ENCODE measurements at places on chromosomes 3 and 15. TPM values are rescaled to one million over a fixed set of nuclear protein-coding genes. Genes with fewer than 3 reads are reported as not detected.

Gene DHX30
- 90.8 TPM for total RNA-seq

Gene DPPA2
- total RNA-seq, result not detected

Gene OSTN
- total RNA-seq, result 0.49 TPM

Gene TEX264
- total RNA-seq, result 50.0 TPM

Gene SLC28A2
- total RNA-seq, result not detected

Gene CLDN18
- not detected for total RNA-seq

Gene FOXB1
- not detected for total RNA-seq

Gene TRIM42
- not detected for total RNA-seq

Gene SCN11A
- 0.06 TPM for total RNA-seq

Gene GPR62
- total RNA-seq, result not detected

Gene RBMS3
- total RNA-seq, result 24.9 TPM

Gene FEZF2
- not detected for total RNA-seq

Gene DAPK2
- total RNA-seq, result 11.2 TPM

Gene REC114
- not detected for total RNA-seq

Gene ENTPD3
- not detected for total RNA-seq

Gene IGF2BP2
- total RNA-seq, result 60.4 TPM

Gene ATP13A5
- total RNA-seq, result not detected

Gene SNTN
- total RNA-seq, result not detected

Gene PAK6
- total RNA-seq, result not detected

Gene RPL22L1
- total RNA-seq, result 40.8 TPM

Gene CLSTN2
- total RNA-seq, result 1.5 TPM

Gene KNL1
- total RNA-seq, result 16.5 TPM

Gene PRRT3
- total RNA-seq, result 0.49 TPM

Gene PLOD2
- 69.6 TPM for total RNA-seq

Gene ATP8B4
- not detected for total RNA-seq

Gene ST3GAL6
- total RNA-seq, result 21.9 TPM

Gene PLAAT1
- total RNA-seq, result 0.44 TPM

Gene AMOTL2
- 145 TPM for total RNA-seq

Gene DUOX2
- total RNA-seq, result not detected

Gene RASGRP1
- total RNA-seq, result 0.57 TPM

Gene PSTPIP1
- not detected for total RNA-seq

Gene TGM5
- total RNA-seq, result not detected

Gene GOLGA8G
- not detected for total RNA-seq

Gene HESX1
- total RNA-seq, result 0.16 TPM

Gene TICRR
- total RNA-seq, result 5.0 TPM

Gene ACAD11
- 39.6 TPM for total RNA-seq

Gene TNFSF10
- 46.3 TPM for total RNA-seq

Gene NOP10
- 189 TPM for total RNA-seq

Gene ZNF80
- total RNA-seq, result not detected

Gene CNTN4
- not detected for total RNA-seq

Gene NEIL1
- 16.7 TPM for total RNA-seq

Gene ARF4
- total RNA-seq, result 88.4 TPM

Gene HDC
- not detected for total RNA-seq

Gene GABRR3
- total RNA-seq, result not detected

Gene RHCG
- total RNA-seq, result under 0.01 TPM

Gene NR1I2
- under 0.01 TPM for total RNA-seq

Gene MAPKBP1
- total RNA-seq, result 24.8 TPM

Gene NME9
- not detected for total RNA-seq

Gene ADGRG7
- total RNA-seq, result not detected

Gene TMEM89
- not detected for total RNA-seq

Gene GNAI2
- 1,028 TPM for total RNA-seq

Gene BFSP2
- not detected for total RNA-seq

Gene HGD
- 0.25 TPM for total RNA-seq

Gene NRG4
- total RNA-seq, result not detected

Gene ARRDC4
- total RNA-seq, result 0.81 TPM

Gene DNAH12
- 0.16 TPM for total RNA-seq

Gene ANKDD1A
- total RNA-seq, result 1.8 TPM

Gene GOLGA6D
- total RNA-seq, result under 0.01 TPM

Measured in bladder microvascular endothelial cell (primary cell).